Lower lobe of right lung (tissue), 2 donors: ENCODE measurements at places on chromosomes 16 and 17.

DNA sequence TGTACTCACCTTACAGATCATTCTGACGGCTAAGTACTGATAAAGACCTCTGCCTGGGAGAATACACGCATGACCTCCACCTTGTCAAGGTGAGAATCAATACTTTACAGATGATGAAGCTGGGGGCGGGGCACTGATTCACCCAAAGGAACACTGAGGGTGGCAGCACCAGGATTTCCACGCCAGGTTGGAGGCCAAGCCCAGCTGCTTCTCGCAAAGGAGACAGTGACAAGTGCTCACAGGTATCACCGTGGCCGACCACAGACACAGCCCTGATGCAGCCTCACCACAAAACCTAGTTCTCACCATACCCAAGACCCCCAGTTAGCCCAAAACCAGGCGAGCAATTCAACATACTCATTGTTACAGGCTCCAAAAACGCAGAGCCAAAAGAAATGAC lies 434.2 kb downstream of the SOX9 start:
- DNase-seq, result peak; percentile 32

GRCh38 chr16:2371421-2371820 lies 30.9 kb upstream of the ABCA3 start:
- no peak for DNase-seq

- no peak for DNase-seq
Measured at GRCh38 chr16:76474048-76474447, 196.8 kb downstream of the CNTNAP4 start.

- DNase-seq, result no peak
Measured at GRCh38 chr17:52368886-52369285, 210.4 kb upstream of the CA10 start.

- DNase-seq, result no peak
Measured at GRCh38 chr17:4179071-4179470, 36.1 kb downstream of the CYB5D2 start.

DNA sequence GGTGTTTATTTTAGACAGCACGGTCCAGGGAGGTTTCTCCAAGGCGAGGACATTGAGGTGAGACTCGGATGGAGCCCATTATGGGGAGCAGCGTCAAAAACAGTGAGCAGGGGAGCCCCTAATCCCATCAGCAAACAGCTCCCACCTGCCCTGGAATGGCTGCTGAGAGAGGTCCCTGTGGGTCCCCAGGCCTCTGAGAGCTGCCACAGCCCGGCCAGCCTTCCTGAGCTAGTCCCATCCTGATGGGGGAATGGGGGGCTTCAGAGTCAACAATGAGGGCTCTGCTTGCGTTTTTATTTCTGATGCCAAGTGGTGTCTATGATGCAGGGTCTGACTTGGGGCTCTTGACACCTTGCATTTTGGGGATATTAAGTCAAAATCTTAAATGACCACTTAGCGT lies 128.4 kb downstream of the GSG1L start:
- no peak for DNase-seq

DNA sequence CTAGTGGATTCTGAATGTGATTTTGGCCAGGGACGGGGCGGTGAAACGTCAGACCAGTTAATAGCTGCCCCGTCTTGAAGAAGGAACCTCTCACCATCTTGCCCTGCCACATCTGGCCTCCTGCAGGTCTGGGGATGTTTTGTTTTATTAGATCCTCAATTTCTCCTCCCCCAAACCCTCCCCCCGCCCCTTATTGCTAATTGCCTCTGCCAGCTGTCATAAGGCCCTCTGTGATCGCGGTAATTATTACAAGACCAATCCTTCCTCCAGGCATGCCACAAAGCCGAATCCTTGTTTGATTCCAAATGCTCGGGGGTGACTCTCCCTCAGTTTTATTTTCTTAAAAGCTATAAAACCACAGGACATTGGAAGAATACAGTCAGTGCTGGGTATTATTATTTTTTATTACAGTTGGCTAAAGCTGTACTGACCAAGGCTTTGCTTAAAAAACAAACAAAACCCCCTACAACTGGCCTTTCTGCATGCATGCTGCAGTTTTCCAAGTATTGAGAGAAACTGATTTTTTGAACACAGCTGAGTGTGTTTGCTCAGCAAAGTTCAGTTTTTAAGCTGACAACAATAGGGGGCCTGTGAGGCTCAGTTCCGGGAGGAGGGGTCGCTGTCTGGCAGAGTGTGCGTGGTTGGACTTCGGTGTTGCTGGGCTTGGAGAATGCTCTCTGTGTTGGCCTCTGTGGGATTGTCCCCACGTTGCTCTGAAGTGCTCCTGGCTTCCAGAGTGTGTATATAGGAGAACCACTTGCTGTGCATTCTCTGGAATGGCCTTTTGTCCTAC lies 1.7 kb downstream of the KSR1 start:
- no peak for DNase-seq

DNA sequence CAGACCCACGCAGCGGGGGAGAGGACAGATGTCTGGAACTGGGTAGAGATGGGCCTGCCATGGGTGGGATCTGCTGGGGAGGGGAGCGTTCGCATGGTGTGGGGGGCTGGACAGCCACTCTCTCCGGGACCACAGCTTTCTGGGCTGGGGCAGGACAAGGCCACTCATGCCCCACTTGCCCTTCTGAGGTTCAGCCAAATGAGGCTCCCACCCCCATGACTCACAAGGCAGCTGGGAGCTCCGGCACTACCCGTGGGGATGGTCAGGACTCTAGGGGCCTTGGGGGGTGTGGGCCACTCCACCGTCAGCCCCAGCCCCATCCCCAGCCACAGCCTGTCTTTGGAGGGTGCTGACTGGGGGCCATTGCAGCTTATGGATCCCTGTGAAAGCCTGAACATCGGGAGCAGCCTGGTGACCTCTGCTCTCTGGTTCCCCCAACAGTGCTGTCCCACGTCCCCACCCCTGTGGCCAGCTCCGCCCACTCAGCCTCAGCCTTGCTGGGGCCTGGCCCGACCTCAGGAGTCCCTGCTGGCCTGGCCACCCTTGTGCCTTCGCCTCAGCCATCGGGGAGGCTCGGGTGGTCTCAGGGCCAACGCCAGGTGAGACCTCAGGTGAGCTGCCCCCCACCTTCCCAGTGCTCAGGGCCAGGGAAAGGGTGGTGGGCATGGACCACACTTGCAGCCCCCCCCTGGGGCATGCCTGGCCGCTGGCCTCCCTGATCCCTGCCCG lies 4.7 kb upstream of the CDH15 start:
- DNase-seq, result no peak

DNA sequence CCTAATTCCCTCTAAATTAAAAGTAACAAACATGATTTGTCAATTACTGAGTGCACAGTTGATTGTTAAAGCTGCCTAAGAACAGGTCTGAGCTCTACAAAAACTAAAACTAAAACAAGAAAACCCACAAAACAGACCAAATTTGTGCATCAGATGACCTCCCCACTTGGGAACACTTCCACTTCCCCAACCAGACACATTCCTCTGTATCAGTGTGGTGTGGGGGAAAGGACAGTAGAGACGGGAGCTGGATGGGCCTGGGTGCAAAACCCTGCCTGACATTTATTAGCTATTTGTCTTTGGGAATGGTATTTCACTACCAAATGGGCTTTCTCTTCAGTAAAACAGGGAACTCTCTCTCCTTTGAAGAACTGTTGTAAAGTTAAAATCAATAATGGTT lies 29.8 kb downstream of the STAT3 start:
- DNase-seq, result no peak

- peak; percentile 39 for DNase-seq
Measured at GRCh38 chr17:63997341-63998048, 656 bp upstream of the PRR29 start.

DNA sequence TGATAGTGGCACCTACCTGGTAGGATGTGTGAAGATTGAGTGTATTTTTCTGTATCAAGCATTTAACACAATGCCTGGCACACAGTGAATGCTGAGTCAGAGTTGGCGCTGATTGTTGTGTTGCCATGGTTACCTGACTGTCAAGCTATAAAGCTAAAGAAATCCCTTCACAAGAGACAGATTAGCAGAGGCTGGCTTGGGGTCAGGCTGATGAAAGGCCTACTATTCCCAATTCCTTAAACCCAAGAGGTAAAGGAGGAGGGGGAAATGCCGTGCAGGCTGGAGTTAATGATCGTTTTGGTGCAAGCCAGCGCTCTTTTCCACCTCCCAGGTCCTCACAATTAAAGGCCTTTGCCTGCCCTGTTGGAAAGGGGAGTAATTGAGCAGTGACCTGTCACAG lies 5.9 kb downstream of the CLEC19A start:
- no peak for DNase-seq

DNA sequence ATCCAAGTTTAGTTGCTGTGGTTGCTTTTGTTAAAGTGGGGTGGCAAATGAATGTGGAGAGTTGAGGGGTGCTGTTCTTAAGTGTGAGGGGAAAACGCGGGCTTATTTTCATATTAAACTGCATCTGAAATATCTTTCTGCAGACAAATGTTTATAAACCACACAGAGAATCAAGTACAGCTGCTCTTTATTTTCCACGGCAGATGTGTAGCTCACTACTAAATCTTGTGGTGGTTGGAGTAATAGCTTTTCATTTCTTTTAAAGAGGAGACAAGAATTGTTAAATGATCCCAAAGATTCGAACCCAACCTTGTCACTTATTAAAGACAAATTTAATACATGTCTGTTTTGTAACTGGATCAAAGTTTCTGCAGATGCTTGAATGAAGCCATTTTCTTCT lies 2.1 kb downstream of the CLTC start:
- DNase-seq, result no peak

DNA sequence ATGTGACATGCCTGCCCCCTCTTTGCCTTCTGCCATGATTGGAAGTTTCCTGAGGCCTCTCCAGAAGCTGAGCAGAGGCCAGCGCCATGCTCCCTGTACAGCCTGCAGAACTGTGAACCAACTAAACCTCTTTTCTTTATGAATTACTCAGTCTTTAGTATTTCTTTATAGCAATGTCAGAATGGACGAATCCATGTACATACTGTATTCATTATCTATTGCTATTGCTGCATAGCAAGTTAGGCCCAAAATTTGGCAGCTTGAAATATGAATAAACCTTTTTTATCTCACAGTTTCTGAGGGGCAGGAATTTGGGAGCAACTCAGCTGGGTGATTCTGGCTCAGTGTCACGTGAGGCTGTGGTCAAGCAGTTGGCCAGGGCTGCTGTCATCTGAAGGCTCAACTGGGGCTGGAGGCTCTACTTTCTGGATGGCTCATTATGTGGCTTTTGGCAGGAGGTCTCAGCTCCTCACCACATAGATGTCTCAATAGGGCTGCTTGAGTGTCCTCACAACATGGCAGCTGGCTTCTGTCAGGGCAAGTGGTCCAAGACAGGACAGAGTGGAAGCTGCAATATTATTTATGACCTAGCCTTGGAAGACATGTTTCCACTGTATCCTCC lies 40.0 kb downstream of the SOCS1 start:
- DNase-seq, result no peak

DNA sequence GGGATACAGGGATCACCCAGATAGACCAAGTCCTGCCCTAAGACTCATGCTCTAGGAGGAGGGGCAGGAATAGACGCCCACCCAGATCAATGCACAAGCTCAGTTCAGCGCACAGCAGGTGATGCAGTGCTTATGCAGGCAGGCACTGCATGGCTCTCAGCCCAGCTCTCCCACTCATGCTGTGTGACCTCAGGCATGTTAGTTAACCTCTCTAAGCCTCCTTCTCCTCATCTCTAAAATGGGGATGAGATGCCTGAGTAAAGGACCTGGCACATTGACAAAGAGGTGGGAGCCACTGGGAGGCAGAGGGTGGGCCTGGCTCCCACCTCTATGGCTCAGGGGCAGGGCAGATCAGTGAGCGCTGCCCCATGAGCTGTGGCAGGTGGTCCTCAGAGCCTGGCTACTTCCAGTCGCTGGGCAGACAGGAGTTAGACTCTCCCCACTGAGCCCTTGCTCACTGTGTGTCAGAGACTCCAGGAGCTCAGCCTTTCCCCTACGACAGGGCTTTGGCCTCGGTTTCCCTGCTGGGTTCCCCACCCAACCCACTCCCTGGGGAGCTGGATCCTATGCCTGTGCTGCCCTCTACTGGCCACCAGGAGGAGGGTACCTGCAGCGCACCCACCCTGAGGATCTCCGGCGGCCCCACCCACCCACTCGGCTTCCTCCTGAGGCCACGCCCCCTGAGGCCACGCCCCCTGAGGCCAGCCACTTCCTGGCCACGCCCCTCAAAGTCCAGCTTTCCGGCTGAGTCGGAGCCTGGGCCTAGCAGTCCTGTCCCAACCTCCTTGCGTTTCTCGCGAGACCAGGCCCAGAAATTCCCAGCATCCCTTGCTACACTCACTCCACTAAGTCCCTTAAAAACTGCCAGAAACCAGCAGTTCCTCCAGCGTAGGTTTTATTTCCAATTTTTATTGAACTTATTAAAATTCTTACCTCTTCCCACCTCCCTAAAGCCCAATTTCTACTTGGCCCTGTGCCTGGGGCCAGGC lies 196.1 kb downstream of the GSG1L start:
- DNase-seq, result peak; percentile 84

GRCh38 chr16:85746460-85747215 lies 4.3 kb downstream of the C16orf74 start:
- DNase-seq, result no peak

DNA sequence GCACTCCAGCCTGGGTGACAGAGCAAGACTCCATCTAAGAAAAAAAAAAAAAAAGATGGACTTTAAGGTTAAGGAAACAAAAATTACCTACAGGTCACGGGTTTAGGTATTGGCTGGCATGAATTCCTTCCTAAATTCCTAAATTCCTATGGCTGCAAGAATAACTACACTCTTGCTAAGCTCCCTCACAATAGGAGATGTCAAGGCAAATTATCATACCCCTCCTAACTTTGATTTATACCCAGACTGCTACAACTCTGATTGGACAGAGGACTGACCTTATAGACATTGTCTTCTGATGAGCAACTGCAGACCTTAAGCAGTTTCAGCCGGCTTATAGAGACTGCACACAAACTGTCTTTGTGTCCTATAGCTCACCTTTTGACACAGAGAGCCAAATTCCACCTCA lies 25.1 kb upstream of the TMC7 start:
- DNase-seq, result no peak

GRCh38 chr16:57540387-57540786 lies 2.1 kb upstream of the ADGRG5 start:
- peak; percentile 29 for DNase-seq

DNA sequence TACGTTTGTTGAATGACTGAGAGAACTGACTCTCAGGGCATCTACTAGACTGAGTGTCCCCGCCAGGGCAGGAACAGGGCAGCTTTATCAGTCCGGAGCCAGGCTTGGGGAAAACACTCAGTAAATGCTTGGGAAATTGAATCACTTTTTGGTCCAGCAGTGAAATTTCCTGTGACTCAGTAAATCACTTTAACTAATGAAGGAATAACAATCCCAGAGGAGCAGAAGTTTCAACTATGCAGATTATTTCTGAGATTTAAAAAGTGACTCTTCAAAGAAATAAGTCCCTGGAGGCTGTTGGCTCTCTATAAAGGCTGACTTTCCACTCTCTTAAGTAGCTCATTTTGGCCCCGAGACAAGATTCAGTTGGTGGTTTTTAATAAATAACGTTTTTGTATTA lies 101.8 kb downstream of the FOXL1 start:
- no peak for DNase-seq

- no peak for DNase-seq
Measured at GRCh38 chr16:50166511-50167500, 13.7 kb downstream of the TENT4B start.

GRCh38 chr17:77358801-77359200 lies 218.0 kb downstream of the SEC14L1 start:
- DNase-seq, result no peak

- peak; percentile 2 for DNase-seq
Measured at GRCh38 chr17:153851-154250, 16.5 kb downstream of the SCGB1C2 start.
